ENCODE measurements at places on chromosomes 3 and 15. TPM values are rescaled to one million over a fixed set of nuclear protein-coding genes. Genes with fewer than 3 reads are reported as not detected.
A peak's percentile ranks its signal among the peaks of the same experiment; 100 is the strongest.

Gene ZNF80
- not detected for polyA plus RNA-seq

Gene CATSPER2
- polyA plus RNA-seq, result 59.0 TPM

DNA sequence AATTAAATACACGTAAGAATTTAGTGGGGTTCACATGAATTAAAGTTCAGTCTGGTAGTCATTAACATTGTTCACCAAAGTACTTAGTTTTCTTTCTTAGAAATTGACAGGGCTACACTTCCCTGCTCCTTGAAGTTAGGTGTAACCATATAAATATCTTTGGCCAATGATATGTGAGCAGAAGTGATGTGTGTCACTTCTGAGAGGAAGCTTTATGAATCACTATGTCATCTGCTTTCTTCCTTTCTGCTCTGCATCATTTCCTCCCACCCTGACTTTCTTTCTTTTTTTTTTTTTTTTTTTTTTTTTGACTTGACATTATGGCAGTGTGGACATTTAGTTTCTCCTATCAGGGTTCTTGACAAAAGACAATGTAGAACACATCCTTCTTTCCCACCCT, 156.2 kb upstream of the COL8A1 start:
- H3K4me3 ChIP-seq, result no peak overlapping the region
- no peaks in the 10 kb centered on the region for H3K27me3 ChIP-seq
- no peak for DNase-seq
- no peaks in the 10 kb centered on the region for H3K4me1 ChIP-seq

- no peaks in the 10 kb centered on the region for H3K36me3 ChIP-seq
- peak; percentile 86 for DNase-seq
- peaks cover 4% of the 10 kb centered on the region for H3K4me1 ChIP-seq
- H3K27me3 ChIP-seq, result no peaks in the 10 kb centered on the region
- H3K27ac ChIP-seq, result no peak overlapping the region
These were observed 47.5 kb upstream of the MUC4 start for GRCh38 chr3:195859061-195859845.

DNA sequence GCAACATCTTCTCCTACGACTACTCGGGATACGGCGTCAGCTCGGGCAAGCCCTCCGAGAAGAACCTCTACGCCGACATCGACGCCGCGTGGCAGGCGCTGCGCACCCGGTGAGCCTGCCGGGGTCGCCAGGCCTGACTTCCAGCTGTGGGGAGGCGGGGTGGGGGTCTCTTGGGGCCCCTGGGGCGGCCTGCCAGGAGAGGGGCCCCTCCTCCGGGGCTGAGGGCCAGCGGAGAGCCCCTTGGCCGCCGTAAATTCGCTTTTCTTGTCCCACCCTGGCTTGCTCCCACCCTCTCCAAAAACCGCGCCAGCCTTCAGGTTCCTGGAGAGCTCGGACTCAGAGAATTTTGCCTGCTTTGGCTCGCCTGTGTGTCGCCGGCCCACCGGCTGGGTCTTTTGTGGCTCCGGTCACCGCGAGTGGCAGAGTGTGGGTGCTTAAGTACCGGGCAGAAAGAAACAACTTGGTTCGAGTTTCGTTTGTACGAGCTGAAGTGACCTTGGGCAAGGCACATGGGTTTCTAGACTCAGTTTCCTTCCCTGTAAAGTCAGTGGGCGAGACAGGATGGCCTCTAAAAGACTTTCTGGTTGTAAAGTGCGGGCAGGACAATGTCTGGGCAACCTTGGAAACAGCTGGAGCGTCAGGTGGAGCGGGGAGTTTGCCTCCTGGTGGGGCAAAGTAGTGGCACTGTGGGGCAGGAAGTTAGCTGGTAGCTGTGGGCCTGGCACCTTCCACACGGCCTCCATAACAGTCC, 976 bp downstream of the ABHD17C start:
- H3K4me1 ChIP-seq, result peaks cover 17% of the 10 kb centered on the region
- H3K36me3 ChIP-seq, result no peaks in the 10 kb centered on the region
- DNase-seq, result peak; percentile 38
- H3K27me3 ChIP-seq, result no peaks in the 10 kb centered on the region

- H3K4me3 ChIP-seq, result no peak overlapping the region
- no peaks in the 10 kb centered on the region for H3K27me3 ChIP-seq
- DNase-seq, result no peak
These were observed 14.6 kb downstream of the PLSCR5 start for GRCh38 chr3:146590521-146590920.

DNA sequence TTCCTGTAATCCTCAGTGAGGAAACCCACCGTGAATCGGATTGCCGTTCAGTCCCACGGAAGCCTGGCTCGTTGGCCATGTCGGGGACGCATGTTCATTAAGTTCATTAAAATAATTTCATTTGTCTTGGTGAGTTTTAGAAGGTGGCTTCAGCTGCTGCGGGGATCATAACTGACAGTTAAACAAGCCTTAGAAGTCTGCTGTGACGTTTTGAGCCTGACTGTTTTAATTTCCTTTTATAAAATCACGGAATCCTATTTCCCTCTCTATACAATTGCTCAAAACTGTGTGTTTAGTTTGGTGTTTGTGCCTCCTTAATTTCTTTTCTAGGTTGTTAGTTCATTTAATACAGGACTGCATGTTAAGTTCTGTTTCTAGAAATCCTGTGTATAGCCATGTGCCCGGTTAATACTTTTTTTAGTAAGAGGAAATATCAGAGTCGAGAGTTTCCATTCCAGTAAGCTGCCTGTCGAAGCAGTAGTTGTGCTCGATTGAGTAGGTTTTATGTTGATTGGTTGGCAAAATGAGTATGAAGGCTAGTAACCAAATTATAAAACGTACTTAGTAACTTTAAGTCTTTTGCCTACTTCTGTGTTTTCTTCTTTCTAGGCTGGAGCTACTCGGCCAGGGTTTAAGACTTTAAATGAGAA, 705 bp downstream of the NIPA2 start:
- H3K4me1 ChIP-seq, result peaks cover 9% of the 10 kb centered on the region
- peak overlapping the region; percentile 90 for H3K27ac ChIP-seq
- H3K4me3 ChIP-seq, result peak overlapping the region; percentile 93
- no peaks in the 10 kb centered on the region for H3K27me3 ChIP-seq
- H3K36me3 ChIP-seq, result no peaks in the 10 kb centered on the region

- H3K4me3 ChIP-seq, result no peak overlapping the region
- no peak overlapping the region for H3K27ac ChIP-seq
- no peaks in the 10 kb centered on the region for H3K27me3 ChIP-seq
These were observed 28.8 kb downstream of the GRAMD2A start for GRCh38 chr15:72168808-72169190.

GRCh38 chr3:129233538-129233937, 15.9 kb upstream of the COPG1 start:
- H3K27me3 ChIP-seq, result no peaks in the 10 kb centered on the region
- H3K27ac ChIP-seq, result no peak overlapping the region
- H3K4me1 ChIP-seq, result peaks cover 2% of the 10 kb centered on the region
- no peaks in the 10 kb centered on the region for H3K36me3 ChIP-seq
- peak; percentile 43 for DNase-seq
- H3K4me3 ChIP-seq, result no peak overlapping the region

DNA sequence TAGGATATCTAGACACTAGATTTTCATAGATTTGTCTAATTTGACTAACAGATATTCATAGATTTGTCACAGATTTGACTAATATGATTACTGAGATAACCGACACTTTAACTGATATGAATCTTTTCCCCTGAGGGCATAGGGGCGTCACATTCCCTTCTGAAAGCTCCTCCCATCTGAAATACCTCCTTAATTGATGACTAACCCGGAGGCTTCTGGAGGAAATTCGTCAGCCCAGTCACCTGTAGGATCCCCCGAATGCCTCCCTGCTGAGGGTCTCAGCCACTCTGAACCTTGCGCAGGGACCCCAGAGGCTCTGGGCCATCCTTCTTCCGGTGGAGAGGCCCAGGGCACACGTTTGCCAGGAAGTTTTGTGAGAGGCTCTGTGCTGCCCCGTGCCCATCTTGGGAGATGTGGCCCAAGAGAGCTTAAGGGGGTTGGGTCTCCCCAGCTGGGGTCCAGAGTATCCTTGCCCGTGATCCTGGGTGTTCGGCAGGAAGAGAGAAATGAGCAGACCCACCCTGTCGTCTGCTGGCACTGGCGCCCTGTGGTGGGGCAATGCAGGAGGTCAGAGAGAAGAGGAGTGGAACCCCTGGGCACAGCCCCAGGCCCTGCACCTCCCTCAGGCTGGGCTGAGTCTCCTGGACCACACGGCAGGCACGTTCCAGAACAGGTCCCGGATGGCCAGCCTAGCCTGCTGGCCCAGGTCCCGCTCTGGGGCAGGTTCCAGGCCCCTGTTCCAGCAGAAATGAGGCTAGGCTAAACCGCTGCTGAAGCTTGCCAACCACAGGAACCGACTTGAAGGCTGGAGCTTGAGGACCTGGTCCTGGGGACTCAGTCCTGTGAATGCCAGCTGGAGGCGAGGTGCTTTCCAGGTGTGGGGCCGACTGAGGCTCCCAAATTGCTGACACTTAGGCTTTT, 1.7 kb downstream of the PLA2G4D start:
- peak; percentile 59 for DNase-seq
- no peak overlapping the region for H3K4me3 ChIP-seq
- H3K36me3 ChIP-seq, result no peaks in the 10 kb centered on the region
- no peaks in the 10 kb centered on the region for H3K27me3 ChIP-seq
- peaks cover 13% of the 10 kb centered on the region for H3K4me1 ChIP-seq

GRCh38 chr3:26623419-26624208, 1.0 kb downstream of the LRRC3B start:
- no peaks in the 10 kb centered on the region for H3K27me3 ChIP-seq
- H3K27ac ChIP-seq, result no peak overlapping the region
- peak overlapping the region; percentile 29 for H3K4me3 ChIP-seq
- no peaks in the 10 kb centered on the region for H3K36me3 ChIP-seq

All from testis (tissue), 5 donors.